ENCODE measurements at places on chromosomes 1 and 21.
A peak's percentile ranks its signal among the peaks of the same experiment; 100 is the strongest.

DNA sequence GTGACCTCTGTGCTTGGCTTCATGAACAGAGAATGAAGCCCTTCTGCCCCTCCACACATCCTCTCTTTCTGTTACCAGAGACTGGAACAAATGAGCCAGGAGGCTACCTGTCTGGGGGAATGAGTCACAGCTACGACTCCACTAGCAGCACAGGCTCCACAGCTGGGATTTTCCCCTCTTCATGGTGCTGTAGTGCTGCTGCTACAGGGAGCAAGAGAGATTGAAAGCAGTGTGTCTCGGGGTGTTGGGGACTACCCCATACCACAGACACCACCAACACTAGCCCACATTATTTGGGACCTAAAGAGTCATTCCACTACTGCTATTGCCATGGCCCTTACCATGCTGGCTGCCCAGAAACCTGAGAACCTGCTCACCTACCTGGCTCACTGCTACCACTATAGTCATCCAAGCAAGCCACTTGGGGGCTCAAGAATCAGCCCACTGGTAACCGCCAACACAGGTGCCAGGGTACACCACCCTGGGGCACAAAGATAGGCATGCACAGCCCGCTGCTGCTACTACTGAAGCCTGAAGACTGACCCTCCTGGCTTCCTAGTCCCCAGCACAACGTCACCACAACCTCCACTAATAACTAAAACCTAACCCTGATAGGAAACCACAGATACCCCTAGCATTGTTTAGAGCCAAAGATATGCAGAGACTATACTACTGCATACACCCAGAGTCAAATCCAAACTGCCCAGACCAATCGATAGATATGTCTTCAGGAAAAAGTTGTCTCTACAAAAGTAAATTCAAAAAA, 17.7 kb downstream of the CD1E start:
- no peak for DNase-seq

DNA sequence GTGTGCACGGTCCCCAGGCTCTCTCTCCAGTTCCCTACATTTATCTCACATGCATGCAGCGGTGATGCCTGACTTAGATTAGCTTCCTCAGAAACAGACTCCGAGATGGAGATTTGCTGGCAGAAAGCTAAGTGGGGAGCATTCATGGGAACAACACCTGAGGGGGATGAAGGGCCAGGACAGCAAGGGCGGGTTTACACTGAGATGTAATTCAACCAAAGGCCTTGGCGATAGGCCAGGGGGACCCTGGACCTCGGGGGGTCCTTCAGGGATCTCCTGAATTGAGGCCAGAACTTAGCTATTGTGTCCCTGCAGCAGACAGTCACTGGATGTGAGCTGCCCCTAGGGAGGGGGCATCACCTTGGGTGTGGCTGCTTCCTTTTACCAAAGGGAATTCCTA, 246.1 kb upstream of the CSF3R start:
- no peak for DNase-seq

GRCh38 chr1:98546319-98546718, 115.2 kb upstream of the SNX7 start:
- peak; percentile 4 for DNase-seq

- peak; percentile 58 for DNase-seq
These were observed 594.7 kb upstream of the CAMK1G start for GRCh38 chr1:208988811-208989222.

DNA sequence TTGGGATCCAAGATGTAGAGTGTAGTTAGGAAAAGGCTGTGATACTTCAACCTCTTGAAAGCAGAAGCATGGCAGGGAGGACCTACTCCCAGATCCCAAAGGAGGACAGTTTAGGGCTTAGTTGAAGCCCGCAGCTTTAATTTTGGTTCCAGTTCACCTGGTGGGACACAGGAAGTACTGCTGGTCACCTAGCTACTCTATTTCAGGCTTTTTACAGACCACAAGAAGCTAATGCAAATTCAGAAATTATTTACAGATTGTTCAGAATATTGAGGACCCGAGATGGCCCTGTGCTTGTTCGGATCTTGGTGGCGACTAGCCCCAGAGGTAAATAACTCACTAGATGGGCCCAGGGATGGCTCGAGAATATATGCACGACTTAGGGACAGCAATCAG, 6.4 kb upstream of the SMCP start:
- DNase-seq = no peak

DNA sequence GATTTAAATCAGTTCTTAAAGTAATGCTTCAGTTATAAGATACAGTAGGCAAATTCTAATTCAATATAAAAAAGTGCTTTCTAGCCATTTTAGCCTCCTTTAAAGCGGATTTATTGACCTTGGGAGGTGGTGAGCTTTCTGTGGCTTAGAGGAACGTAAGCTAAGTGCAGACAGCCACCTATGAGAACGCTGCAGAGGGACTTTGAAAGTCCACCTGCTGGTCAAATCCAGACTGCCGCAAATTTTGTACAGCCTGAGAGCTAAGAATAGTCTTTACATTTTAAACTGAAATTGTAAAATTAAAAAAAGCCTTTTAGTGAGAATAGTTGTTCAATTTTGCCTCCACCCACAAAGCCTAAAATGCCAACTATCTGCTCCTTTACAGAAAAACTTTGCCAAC, 67.0 kb upstream of the SSX2IP start:
- no peak for DNase-seq

All from AG10803 (cell line).